NCI-H82 (cell line): ENCODE measurements at places on chromosomes 4 and X.

DNA sequence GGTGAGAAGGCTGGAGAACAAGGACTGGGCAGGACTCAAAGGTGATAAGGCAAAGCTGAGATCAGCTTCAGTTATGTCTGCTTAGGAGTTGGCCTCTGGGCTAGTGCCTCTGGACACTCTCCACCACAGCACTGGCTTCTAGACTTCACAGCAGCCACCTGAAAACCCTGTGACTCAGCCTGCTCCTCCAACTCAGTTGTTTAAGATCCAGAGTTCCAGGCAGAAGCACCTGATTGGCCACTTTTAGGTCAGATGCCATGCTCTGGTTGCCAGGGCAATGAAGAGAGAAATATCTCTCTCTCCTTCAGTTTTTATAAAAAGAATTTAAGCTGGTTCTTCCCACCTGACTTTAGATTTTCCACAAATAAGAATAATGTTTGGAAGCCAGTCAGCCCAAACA is 47.9 kb upstream of the BLTP1 start:
- DNase-seq, result no peak

DNA sequence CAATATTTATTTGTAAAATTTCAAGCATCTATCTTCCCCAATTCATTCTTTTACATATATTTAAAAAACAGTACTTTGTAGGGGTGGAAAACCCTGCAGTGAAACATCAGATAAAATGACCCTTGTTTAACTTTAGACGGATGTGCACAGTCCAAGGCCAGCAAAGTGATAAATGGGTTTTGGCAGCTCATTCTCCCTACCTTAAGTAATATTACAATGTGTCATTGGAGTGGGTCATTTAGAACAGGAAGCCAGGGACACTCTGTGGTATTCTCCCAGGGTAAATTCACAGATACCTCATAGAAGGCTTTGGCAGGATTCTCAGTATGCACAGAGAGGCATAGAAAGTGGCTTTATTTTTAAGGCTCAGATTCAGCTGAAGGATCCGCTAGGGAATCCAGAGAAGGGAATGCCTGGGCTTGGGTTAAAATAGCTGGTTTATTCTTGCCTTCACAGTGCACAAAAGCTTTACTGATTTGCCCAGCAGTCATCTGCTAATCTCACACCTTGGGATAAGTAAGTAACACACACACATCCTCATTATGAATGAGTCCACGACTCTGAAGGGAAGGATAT is 206.7 kb downstream of the RASL11B start:
- no peak for DNase-seq

DNA sequence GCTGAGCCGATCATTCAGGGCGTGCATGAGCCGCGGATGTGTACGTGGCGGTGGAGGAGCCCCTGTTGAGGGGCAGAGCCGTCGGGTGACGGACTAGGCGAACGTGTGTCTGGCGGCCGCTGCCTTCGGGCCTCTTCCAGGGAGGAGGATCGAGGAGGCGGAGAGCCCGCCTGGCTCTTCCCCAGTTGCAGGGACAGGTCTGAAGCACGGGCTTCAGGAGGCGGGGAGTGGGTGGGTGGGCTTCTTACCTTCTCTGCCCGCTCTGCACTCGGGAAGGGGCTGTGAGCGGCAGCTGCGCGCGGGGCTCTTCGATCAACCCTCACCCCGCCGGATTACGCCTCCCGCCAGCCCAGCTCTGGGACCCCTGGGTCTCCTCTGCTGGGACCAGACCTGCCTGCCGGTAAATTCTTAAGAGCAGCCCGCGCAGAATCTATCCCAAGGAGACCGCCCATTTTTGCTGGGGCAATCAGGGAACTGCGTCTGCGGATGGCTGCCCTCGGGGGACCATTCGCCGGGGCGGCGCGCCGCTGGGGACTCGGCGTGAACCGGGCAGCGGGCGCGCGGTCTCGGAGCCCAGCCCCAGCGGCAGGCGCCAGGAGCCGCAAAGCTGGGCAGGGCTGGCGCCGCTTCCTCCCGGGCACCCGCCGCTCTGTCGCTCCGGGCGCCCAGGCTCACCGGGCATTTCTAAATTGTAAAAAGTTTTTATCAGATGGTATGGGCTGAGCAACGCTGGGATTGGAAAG is 4.9 kb downstream of the PLAC8 start:
- peak; percentile 61 for DNase-seq

- peak; percentile 77 for DNase-seq
These were observed 47.6 kb upstream of the PRSS12 start for GRCh38 chr4:118400356-118400755.

DNA sequence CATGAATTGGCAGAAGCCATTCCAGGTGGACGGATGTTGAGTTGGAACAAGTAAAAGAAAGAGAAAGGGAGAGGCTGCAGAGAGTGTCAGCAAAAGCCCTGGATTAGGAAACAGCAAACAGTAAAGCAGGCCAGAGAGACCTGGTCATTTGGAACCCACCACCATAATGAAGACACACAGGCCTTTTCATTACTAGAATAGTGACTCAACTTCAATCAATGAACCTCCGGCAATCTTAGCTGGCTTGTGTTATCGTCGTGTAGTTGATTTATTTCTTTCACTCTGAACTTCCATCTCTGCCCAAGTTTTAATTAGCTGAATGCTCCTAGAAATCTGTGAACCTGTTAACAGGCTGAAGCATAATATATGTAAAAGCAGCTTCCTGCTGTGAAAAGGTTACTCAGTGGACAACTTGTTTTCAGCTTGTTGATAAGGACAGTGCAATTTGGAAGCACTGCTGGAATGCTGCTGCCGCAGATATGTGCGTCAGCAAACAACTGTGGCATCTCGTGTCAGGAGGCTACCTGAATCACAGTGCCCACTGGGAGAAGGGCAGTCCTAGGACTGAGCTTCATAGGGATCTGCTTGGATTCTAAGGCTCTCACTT is 68.8 kb downstream of the SPANXN4 start:
- no peak for DNase-seq

DNA sequence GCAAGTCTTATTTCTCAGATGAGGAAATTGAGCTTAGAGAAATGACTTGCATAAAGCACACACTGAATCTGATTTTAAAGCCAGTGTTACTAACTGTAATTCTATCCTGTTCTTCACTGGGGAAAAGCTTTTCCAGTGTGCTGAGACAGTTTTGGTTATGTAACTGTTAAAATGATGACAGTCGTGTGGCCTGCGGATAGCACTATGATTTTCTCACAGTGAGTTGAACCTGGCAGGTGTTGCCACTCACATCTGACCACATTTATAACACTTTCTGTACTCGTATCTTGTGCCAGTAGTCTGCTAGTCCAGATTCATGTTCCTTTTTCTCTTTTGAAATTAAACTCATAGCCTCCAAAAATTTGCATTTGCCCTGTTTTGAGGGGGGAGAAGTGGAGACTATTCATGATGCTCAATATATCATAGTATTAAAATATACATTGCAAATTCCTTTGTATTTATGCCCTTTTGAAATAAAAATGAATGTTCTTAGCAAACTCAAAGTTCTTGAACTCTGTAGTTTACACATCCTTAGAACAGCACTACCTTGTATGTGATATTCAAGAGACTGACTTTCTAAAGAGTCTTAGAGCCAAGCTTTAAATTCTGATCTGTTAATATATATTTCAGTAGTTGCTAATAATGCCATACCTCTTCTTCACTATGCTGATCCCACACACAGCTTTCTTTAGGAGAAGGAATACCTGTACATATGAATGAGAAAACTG is 132.3 kb downstream of the PDLIM5 start:
- no peak for DNase-seq

DNA sequence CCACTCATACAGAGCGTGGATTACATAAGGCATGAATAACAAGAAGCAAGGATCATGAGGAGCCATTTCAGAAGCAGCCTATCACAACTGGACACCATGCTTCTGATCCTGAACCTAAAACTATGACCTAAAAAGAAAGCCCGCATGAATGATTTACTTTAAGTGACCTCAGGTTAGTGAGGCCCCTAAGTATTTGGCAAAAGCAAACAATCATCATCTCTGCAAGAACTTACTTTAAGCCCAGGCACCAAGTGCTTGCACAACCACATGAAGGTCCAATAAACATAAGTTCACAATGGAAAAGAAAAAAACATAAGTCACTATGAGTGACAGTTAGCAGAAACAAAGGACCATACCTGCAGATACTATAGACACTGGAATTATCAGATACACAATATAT is 7.9 kb upstream of the MBTPS2 start:
- no peak for DNase-seq
